ENCODE measurements at places on chromosomes 3 and 15.

GRCh38 chr3:15023719-15024118, 41.4 kb downstream of the MRPS25 start:
- no peak for DNase-seq

GRCh38 chr15:99481113-99481950, 84.5 kb upstream of the MEF2A start:
- DNase-seq, result peak; percentile 9

- no peak for DNase-seq
These were observed 12.9 kb downstream of the CCDC80 start for GRCh38 chr3:112627919-112628466.

DNA sequence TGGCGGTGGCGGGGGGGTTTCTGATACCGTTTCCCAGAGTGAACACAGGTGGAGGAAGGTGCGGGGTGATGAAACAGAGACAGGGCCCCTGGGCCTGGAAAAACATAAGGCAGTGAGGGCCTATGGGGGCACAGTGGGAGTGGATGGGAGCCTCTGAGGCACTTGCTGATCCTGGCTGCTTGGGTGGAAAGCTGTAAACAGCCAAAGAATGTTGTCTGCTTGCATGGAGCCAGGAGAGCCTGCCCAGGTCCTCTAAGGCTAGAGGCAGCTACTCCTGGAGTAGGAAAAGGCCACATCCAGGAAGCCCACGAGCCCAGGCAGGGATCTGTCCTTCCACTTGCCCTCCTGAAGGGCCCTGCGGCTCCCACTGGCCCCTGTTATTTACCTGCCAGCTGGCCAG, 2.9 kb upstream of the SEMA3B start:
- DNase-seq, result no peak

DNA sequence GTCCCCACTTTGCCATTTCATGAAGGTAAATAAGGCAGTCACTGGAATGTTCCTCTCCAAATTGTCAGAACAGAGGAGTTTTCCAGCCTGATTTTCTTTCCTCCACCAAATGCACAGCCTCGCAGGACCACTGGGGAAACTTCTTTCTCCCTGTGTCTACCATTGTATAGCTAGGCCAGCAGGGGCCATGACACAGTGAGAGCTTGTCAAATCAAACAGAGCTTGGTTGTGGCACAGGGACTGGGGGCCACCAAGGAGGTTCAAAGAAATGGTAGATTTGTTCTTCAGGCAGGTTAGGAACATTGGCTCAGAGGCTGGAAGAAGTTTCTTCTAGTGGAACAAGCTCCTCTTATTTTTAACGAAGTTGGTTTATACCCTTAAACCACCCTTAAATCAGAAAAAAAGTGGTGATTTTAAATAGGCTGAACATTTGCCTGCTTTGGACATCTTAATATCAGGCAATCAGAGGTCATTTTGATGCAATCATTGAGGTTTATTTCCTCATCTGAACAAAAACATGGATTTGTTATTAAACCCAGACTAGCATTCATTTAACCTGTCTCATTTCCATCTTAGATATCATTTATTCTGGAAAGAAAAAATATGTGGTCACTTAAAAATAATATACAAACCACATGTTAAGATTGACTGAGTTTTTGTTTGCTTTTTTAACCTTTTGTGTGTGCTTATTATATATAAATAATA, 105.6 kb downstream of the GTPBP8 start:
- DNase-seq, result no peak

GRCh38 chr3:158820521-158820920, 18.7 kb downstream of the MFSD1 start:
- DNase-seq, result no peak

Data from activated CD8-positive, alpha-beta T cell treated with anti-CD3 and anti-CD28 coated beads, Interleukin-2, amount 10 ng/mL, durations not matched to agents 7 days and 5 days (primary cell).